Ureter (tissue), 1 donor: ENCODE measurements at places on chromosomes 6 and 20.

DNA sequence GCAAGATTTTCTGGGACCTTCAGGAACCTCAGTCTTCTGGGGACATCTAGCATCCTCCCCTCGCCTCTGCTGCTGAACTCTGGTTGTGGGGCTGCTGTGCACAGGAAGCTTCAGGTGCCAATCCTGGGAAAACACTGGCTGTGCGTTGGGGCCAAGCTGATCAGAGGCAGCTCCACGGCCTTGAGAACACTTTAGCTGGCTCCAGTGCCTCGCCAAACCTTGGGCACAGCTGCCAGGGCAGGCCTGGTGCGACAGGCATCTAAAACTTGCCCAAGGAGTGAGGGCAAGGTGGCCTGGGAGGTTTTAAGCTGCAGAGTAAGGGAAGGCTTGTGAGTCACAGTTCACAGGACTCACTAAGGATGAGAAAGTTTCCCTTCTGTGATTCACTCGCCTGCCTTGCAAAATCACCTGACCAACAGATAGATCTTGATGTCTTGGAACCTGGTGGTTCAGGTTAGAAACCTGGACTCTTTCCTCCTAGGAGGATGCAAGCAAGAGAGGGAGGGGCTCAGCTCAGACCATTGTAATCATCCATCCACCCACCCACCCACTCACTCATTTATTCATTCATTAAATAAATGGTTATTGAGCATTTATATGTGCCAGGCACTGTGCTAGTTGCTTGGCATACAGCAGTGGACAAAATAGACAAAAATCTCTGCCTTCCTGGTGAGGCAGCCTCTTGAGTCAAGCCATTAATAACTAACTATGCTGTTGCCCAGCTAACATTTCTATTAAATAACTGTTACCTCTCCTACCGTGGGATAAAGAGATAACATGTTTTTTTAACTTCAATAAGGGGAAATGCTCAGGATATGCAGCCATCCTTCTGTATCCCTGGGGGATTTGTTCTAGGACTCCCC lies 2.5 kb upstream of the SPATS1 start:
- no peak for DNase-seq

GRCh38 chr20:35604449-35604747 lies 11.2 kb upstream of the SPAG4 start:
- no peak for DNase-seq

- DNase-seq: no peak
Measured at GRCh38 chr20:61443443-61444126, 191.5 kb downstream of the CDH4 start.

DNA sequence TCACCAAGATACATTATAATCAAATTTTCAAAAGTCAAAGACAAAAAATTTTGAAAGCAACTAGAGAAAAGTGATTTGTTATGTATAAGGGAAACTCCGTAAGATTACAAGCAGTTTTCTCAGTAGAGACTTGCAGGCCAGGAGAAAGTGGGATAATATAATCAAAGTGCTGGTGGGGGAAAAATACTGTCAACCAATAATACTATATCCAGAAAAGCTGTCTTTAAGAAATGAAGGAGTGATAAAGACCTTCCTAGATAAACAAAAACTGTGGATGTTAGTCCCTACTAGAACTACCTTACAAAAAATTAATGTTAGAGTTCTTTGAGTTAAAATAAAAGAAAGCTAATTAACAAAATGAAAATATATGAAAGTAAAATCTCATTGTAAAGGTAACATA lies 79.7 kb downstream of the SYNE1 start:
- no peak for DNase-seq

- no peak for DNase-seq
Measured at GRCh38 chr6:70537266-70537665, 29.5 kb upstream of the SDHAF4 start.

GRCh38 chr6:136012943-136013342 lies 161.4 kb downstream of the PDE7B start:
- DNase-seq: no peak

DNA sequence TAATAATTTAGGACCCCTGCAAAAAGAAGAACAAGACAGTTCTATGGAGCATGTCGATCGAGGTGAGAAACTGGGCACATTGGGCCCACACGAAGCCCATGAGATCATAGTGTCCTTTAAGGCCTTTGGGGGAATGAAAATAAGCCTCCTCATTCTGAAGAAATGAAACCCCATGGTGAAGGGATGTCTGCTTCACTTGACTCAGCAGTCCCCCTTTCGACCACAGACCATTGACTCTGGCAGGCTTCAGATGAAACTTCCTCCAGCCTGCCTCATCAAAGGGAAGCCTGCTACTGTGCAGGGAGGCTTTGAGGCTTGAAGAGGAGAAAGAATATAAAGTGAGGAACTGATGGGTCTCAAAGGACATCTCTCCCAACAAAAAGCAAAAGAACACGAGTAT lies 144.2 kb upstream of the FBXL4 start:
- no peak for DNase-seq

- no peak for DNase-seq
Measured at GRCh38 chr20:45722047-45722446, at the start of gene SPINT4. Gene SPINT4 (plus strand): TSS chr20:45722347. CDS start chr20:45722368, 21 bp downstream.

- DNase-seq: no peak
Measured at GRCh38 chr6:132320007-132320406, 81.3 kb downstream of the MOXD1 start.

DNA sequence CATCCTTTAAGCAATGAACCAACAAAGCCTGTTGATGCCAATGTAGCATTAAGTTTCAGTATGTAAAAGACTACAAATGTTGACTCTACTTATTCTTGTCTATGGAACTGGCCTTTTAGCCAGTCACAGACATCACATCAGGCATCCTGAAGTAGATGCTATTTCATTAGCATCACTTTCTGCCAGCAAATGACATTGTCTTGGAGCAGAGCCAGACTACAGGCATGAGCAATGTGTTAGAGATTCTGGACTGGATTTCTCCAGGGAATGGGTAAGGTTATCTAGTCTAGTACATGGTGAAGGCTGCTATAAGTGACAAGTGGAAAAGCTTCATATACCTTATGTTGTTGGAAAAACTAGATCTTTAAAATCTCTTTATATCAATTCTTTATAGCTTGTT lies 142.9 kb downstream of the ADGRB3 start:
- no peak for DNase-seq

DNA sequence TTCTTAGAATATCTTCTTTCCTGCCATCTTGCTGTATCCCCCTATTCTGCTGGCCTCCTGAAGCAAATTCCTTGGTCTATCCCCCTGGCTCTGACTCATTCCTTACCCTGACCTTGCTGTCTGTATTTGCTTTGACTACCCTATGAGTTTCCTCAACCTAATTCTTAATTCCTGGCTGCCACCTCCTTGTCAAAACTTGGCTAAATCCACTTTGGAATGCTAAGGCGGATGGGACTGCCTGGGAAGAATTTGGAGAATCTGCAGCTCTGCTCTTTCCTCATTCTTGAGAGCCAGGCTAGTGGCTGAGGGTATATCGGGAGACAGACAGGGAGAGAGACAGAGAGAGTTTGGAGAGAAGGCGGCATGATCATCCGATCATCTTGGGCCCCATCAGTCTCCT lies 24.4 kb downstream of the CAP2 start:
- no peak for DNase-seq

DNA sequence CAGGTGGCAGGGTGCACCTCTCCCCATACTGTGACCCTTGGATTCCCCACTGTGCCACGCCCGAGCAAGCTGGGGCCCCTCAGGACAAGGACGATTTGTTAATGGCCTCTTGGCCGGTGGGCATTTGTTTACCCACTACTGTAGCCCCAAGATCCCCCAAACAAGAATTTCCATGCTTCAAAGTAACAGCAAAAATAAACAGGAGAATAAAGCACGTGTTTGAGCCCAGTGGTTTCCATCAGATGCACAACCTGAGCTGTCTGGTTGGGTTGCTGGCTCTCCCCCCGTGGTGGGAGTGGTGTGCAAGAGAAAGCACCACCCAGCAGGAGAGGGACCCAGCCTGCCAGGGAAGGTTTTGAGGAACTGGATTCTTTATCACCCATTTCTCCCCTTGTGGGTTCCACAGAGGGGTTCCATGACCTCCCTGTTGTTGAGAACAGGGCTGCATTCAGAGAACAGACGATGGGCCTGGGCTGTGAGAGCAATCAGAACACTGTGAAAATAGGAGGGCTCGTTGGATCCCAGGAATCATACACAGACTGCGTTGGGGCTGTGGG lies 4.8 kb downstream of the CD93 start:
- DNase-seq: no peak

- no peak for DNase-seq
Measured at GRCh38 chr20:52242237-52243230, 51.0 kb upstream of the ZFP64 start.

DNA sequence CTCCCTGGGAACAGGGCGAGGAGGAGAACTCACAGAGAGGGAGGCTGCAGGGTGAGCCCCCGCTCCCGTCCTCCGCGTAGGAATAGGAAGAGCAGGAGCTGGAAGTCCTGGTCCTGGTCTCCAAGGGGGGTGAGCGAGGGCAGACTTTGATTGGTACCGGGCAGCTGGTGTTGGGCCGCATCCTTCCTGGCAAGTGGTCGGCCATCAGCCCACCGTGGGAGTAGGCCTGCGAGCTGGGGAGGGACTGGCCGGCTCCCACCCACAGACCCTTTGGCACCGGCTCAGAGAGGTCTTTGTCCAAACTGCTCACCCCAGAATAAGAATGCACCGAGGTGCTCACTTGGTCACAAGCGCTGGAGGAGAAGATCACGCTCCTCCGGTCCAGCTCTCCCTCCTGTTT lies 56.2 kb downstream of the GJA10 start:
- DNase-seq: no peak

DNA sequence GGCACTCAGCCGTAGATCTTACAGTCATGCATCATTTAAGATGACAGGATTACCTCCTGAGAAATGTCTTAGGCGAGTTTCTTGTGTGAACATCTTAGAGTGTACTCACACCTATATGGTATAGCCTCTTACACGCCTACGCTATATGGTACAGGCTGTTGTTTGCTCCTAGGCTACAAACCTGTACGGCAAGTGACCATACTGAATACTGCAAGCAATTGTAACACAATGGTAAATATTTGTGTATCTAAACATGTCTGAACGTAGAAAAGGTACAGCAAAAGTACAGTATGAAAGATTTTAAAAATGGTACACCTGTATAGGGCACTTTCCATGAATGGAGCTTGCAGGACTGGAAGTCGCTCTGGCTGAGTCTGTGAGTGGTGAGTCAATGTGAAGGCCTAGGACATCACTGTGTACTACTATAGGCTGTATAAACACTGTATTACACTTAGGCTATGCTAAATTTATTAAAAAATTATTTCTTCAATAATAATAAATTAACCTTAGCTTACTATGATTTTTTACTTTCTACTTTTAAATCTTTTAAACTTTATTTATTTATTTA lies 541 bp upstream of the IL20RA start:
- DNase-seq: no peak

GRCh38 chr6:18842534-18842933 lies 455.4 kb downstream of the RNF144B start:
- no peak for DNase-seq

DNA sequence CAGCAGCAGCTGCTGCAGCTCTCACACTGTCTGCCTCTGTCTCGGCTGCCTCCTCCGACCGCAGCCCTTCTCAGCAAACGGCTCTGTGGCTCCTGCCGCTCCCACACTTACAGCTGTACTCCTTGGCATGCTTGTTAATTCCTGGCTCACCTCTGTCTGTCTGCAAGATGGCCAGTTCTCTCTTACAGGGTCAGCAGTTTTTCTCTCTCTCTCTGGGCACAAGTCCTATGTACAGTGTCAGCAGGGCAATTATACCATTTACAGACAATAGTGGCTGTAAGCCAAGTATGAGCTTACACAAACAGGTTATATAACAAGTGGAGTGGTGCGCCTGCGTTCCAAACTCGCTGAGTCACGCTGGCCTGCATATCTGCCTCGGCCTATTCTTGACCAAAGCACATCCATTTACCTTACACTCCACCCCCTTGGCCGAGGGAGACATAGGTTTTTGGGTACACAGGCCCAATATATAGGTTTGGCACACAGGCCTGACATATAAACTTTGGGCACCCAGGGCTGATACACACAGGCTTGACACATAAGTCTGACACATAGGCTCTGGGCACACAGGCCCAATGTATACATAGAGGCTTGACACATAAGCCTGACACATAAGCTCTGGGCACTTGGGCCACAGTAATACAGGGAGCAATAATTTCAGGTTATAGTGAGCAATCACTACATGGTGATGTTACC lies 4.4 kb downstream of the ZKSCAN3 start:
- peak; percentile 59 for DNase-seq

DNA sequence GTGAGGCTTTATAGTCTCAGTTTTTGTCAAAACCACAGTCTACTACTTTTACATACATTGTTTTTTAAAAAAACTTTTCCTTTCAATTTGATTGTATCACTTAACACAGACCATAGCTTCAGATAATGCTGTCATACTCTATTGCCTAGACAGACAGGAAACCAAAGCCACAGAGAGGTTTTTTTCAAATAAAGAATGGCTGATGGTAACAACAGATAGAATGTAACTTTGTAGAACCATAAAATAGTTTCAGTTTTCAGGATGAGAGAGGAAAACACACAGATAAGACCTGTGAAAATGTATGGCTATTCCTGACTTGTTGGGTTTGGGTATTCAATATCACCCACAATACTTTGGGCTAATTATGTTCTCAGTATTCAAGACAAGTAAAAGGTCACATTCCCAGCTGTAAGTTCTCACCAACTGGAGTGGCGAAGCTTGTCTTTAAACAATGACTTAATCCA lies 94.0 kb downstream of the ADGRG6 start:
- no peak for DNase-seq

- DNase-seq: peak; percentile 86
Measured at GRCh38 chr6:3363296-3364025, 93.4 kb downstream of the SLC22A23 start.

DNA sequence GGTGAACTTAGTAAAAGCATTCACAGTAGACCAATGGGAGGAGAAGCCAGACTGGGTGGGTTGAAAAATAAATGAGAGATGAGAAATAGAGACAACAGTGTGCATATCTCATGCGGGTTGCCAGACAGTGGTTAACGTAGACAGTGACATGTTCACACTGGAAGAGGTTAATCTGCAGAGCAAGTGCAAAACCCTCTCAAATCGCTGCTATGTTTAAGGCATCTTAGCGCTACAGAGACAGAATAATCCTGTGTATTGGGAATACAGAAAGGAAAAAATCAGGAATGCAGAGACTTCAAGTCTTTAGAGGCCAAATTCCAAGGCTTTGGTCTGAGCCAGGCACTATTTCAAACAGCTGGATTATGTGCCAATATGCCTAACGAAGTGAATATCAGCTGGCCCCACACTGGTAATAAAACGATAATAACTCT lies 107.1 kb downstream of the TSHZ2 start:
- no peak for DNase-seq

DNA sequence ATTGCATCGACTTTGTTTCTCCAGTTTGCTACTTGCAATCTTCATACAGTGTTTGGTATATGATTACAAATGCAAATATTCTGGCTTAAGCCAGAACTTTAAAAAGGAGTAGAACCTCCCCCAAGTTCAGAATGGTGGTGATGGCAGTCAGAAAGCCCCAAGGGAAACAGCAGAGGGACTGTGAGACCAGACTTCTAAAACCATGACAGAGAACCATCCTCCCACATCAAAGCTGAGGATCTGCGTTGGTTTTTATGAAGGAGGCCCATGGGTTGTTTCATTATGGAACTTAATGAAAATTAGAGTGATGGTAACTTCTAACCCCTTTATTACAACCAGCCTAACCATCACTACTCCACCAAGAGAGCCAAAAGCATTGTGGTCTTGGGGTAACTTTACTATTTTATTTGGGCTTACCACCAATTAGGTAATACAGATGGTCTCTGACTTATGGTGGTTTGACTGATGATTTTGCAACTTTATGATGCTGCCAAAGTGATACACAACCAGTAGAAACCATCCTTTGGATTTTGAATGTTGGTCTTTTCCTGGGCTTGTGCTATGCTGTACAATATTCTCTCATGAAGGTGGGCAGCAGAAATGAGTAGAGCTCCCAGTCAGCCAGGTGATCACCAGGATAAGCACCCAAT lies 10.9 kb upstream of the MRS2 start:
- DNase-seq: no peak
